Osteoblast (primary cell): ENCODE measurements at places on chromosomes 1 and 21.

DNA sequence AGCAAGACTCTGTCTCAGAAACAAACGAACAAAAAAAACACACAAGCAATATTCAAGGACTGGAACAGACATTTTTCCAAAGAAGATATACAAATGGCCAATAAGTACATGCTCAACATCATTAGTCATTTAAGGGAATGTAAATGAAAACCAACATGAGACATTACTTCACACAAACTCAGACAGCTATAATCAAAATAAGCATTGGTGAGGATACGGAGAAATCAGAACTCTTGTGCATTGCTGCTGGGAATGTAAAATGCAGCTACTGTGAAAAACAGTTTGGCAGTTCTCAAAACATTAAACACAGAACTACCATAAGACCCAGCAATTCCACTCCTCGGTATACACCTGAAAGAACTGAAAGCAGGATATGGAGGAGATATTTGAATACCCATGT, 15.4 kb downstream of the NOL9 start:
- H3K27me3 ChIP-seq, result no peaks in the 10 kb centered on the region
- H3K36me3 ChIP-seq, result peaks cover 27% of the 10 kb centered on the region
- peak overlapping the region; percentile 44 for H3K27ac ChIP-seq
- H3K4me1 ChIP-seq, result peaks cover 7% of the 10 kb centered on the region

DNA sequence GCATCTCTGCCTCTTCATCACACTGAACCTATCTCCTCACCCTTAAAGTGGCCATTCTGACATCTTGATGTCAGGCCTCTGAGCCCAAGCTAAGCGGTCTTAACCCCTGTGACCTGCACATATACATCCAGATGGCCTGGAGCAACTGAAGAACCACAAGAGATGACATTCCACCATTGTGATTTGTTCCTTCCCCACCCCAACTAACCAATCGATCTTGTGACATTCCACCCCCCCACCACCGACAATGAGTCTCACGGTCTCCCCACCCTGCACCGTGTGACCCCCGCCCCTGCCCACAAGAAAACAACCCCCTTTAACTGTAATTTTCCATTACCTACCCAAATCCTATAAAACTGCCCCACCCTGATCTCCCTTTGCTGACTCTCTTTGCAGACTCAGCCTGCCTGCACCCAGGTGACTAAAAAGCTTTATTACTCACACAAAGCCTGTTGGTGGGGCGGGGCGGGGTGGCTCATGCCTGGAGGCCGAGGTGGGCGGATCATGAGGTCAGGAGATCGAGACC, 21.0 kb upstream of the PINK1 start:
- no peaks in the 10 kb centered on the region for H3K27me3 ChIP-seq
- H3K4me1 ChIP-seq, result peaks cover 24% of the 10 kb centered on the region
- no peak overlapping the region for H3K4me3 ChIP-seq
- H3K36me3 ChIP-seq, result no peaks in the 10 kb centered on the region

GRCh38 chr1:202291961-202292712, 49.6 kb downstream of the UBE2T start:
- peaks cover 3% of the 10 kb centered on the region for H3K27me3 ChIP-seq
- DNase-seq, result peak; percentile 95
- H3K4me3 ChIP-seq, result no peak overlapping the region
- peak overlapping the region; percentile 20 for H3K27ac ChIP-seq

DNA sequence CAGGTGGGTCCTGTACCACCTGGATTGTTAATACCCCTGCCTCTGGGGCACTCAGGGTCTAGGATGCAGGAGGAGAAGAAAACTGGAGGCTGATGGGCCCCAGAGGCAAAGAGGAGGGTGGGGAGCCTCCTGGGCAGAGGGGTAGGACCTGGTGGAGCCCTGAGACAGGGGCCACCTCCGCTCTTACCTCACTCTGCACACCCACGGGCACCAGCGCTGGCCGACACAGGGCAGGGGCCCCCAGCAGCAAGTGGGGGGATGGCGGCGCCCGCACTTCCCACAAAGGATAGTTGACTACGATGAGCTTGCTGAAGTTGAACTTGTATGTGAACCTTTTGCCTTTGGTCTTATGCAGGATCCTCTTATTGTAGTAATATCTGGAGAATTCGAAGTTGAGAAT, 1.1 kb downstream of the ETV3L start:
- no peaks in the 10 kb centered on the region for H3K4me1 ChIP-seq
- DNase-seq, result no peak
- no peak overlapping the region for H3K27ac ChIP-seq
- H3K4me3 ChIP-seq, result no peak overlapping the region

DNA sequence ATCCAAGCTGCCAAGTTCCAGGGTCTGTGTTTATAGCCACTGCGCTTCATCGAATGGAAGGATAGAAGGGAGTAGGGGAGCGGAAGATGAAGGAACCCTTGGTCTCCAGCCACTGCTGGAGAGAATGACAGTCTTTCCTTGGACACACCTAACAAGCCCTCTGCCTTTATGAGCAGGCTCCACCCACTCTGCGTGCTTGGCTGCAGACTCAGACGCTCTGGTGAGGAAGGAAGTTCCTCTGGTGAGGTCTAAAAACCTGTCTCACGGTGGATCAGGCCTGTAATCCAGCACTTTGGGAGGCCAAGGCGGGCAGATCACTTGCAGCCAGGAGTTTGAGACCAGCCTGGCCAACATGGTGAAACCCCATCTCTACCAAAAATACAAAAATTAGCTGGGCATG, 55.4 kb downstream of the MATN1 start:
- H3K4me1 ChIP-seq, result peaks cover 37% of the 10 kb centered on the region
- no peaks in the 10 kb centered on the region for H3K36me3 ChIP-seq
- no peak for DNase-seq
- no peak overlapping the region for H3K27ac ChIP-seq
- peaks cover 2% of the 10 kb centered on the region for H3K27me3 ChIP-seq

GRCh38 chr21:36610935-36611334, 88.0 kb upstream of the SIM2 start:
- H3K36me3 ChIP-seq, result no peaks in the 10 kb centered on the region
- peaks cover 40% of the 10 kb centered on the region for H3K27me3 ChIP-seq
- no peak for DNase-seq
- H3K4me1 ChIP-seq, result no peaks in the 10 kb centered on the region
- no peak overlapping the region for H3K4me3 ChIP-seq

DNA sequence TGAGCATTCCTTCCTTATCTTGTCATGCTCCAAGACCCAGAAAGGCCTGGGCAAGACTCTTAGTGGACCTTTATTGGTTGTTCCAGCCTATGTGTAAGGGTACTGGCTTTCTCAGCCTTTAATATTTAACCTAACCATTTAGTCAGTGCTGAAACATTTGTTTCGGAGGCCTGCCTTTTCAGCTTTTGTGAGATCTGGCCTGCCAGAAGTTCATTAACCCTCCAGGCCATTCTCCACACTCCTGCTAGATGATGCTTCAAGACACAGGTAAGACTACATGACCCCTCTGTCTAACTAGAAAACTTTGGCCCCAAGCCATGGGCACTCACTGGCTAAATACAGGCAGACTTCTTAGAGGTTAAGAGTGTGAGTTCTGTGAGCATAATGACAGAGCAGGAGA, 138.4 kb upstream of the ZP4 start:
- no peak overlapping the region for H3K27ac ChIP-seq
- H3K36me3 ChIP-seq, result no peaks in the 10 kb centered on the region
- no peak for DNase-seq

DNA sequence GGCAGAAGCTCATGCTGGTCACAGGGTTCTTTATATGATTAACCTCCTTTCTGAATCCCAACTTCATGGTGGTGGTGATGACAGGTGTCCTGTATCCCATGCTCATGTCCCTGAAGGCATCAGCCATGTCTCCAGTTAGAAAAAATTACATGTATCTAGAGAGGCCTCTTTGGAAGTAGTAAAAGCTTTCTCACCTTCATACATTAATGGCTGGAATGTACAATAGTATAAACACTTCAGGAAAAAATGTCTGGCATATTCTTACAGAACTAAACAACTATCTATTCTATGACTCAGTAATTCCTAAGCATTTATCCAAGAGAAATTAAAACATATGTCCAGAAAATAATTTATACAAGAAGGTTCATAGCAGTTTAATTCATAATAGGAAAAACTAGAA, 34.0 kb downstream of the ADAM30 start:
- peaks cover 10% of the 10 kb centered on the region for H3K4me1 ChIP-seq
